ENCODE measurements at places on chromosomes 13 and 19.
A peak's percentile ranks its signal among the peaks of the same experiment; 100 is the strongest.

DNA sequence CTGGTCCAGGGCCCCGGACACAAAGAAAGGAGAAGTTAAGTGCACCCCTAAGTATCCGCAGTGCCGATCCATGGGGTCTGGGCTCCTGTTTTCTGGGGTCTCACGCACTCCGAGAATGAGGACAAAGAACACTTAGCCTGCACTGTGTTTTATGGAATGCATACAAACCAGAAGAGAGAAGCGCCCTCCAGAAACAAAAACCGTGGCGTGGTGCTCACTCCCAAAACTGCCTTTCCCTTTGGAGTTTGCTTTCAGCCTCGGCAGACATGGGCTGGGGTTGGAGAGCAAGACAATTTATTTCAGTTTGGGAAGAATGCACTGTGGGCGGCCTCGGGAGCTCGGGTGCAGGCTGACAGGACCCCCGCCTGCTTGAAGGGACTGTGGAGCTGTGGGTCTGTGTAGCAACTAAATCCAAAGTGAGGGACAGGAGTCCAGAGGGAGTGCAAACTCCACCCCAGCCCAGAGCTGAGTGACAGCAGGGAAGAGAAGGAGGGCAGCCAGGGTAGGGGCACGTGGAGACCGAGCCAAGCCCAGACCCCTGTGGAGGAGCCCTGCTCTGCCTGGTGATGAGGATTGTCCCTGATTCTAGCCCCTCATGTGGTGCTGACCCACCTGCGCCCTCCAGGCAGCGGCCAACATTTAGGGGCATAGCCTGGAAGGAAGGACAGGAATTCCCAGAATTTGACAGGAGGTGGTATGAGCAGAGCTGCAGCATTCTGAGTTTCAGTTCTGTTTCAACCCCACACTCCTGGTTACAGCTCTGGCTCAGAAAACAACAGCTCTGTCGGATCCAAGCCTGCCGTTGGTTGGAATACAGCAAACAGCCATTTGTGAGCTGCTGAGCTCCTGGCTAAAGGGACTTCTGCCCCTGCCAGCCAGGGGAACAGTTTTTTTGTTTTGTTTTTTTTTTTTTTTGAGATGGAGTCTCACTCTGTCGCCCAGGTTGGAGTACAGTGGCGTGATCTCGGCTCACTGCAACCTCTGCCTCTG is 37.8 kb upstream of the POP4 start:
- no peak for DNase-seq

- DNase-seq = no peak
Measured at GRCh38 chr13:90032313-90032712, 1315.2 kb upstream of the MIR17HG start.

DNA sequence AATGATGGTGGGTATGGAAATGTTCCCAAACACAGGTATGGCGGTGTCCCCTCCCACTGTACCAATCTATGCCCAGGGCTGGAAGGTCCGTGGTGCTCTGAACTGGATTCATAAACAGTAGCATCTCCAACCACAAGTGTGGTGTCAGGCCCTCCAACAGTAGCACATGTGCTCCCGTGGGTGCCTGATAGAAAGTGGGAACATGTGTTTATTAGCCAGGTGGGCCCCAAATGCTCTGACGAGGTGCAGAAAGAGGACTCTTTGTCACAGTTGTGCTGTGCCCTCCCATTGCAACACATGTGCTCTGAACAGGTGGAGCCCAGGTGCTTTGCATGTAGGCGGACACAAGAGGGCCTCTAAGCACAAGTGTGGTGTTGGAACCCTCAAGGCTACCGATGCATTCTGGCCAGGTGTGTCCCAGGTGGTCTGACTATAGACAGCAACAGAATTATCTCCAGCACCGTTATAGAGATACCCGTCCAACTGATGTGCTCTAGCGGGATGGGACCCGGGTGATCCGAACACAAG is 75.4 kb upstream of the ZNF30 start:
- no peak for DNase-seq

GRCh38 chr13:26342898-26343297 is 89.0 kb downstream of the CDK8 start:
- no peak for DNase-seq

- DNase-seq = peak; percentile 31
Measured at GRCh38 chr19:29673451-29674371, 8.4 kb downstream of the PLEKHF1 start.

DNA sequence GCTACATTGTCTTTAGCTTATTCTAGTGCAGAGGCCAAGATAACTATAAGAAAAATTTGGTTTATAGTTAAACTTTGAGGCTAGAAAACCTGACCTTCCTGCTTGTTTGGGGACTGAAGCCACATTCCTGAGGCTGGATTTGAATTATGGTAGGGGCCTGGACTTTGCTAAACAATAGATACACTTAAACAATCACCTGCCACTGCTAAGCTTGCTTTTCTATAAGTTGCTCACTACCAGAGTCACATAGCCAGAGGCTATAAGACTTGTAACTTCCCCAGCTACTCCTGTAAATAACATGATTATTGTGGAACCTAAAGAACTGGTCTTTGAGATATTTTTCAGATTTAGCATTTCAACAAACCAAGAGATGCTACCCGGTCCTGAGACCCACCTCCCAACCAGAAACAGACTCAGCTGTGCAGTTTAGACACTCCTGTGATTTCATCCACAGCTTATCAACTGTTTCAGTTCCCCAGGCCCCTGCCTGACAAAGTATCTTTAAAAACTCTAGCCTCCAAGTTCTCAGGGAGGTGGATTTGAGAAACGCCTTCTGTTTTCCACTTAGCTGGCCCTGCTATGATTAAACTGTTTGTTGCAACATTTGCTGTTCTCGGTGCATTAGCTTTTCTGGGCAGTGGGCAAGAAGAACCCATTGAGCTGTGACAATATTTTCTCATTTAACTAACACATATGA is 77.7 kb downstream of the MIPEP start:
- DNase-seq = no peak

DNA sequence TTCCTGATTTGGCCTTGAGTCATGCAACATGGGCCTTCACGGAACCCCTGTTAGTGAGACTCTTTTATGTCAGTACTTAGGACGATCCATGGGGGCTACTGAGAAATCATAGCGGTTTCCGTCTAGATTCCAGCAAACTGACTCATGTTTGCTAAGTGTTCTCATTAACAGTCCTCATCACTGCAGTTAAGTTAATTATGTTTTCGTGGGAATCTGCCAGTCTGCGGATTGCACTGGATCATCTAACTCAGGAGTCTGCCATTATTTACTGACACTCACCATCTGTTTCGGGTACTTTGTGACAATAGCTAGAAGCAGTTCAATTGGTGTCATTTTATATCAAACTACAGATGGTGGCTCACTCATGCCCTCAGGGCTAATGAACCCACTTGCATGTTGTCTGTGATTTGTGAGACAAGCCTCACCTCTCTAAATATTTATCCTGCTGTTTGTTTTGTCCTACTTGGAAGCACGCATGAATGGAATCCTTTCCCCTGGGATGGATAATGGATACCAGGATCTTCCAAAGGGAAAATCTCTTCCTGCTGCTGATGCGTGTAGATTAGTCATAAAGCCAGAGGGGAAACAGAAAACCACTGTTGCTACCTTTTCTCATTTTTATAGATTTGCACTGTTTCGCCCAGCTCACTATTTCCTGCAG is 61.8 kb downstream of the RAB20 start:
- DNase-seq = no peak
